ENCODE measurements at places on chromosomes 16 and 17. TPM values are rescaled to one million over a fixed set of nuclear protein-coding genes. Genes with fewer than 3 reads are reported as not detected.

The KRTAP16-1 gene
- not detected for total RNA-seq

The CSF3 gene
- 0.94 TPM for total RNA-seq

The RHOT2 gene
- 64.8 TPM for total RNA-seq

The HOXB13 gene
- total RNA-seq = 2.1 TPM

The CUEDC1 gene
- 48.2 TPM for total RNA-seq

The JPH3 gene
- total RNA-seq = 1.6 TPM

The LRRC45 gene
- total RNA-seq = 12.8 TPM

The RIPOR1 gene
- total RNA-seq = 43.0 TPM

The CD300E gene
- total RNA-seq = not detected

The EPX gene
- not detected for total RNA-seq

The CACNG4 gene
- total RNA-seq = 10.3 TPM

Data from A549 treated with AZD2906 at 1 μM for 4 hours (cell line).